ENCODE measurements at places on chromosomes 2 and 18.

DNA sequence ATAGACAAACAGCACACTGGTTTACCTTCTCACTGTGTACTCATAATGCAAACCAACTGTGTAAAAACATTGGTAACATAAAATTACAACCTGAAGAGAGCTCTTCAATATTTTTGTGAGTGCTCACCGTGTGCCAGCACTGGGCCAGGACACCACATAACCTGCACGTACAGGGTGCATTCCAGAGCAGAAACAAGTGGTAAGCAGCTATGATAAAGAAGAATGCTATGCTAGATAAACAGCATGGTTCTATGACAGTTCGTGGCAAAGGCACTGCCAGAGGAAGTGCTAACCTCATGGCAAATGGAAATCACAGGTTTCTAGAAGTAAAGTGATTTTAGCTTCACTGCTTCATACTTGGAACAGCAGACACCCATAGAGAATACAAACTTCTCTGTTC lies 343.5 kb downstream of the MTX2 start:
- DNase-seq: no peak

DNA sequence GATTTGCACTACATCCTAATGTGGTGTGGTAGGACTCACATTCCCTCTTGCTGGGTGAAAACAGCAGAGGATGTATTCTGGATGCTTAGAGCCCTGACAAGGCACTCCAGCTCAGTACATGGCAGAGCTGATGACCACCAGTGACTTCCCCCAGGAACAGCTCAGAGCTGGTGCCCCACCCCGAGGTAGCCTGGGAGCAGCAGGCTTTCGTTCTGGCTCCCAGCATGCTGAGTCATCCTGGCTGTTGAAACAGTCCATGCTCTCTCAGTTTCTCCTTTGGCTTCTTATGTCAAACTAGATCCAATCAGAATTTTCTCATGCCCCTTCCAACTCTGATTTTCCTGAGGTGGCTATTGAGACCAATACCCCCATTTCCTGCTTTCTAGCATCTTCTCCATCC lies 438.2 kb downstream of the NBAS start:
- no peak for DNase-seq

- DNase-seq: no peak
Observed at GRCh38 chr2:8144785-8145184, 537.1 kb upstream of the ID2 start.

DNA sequence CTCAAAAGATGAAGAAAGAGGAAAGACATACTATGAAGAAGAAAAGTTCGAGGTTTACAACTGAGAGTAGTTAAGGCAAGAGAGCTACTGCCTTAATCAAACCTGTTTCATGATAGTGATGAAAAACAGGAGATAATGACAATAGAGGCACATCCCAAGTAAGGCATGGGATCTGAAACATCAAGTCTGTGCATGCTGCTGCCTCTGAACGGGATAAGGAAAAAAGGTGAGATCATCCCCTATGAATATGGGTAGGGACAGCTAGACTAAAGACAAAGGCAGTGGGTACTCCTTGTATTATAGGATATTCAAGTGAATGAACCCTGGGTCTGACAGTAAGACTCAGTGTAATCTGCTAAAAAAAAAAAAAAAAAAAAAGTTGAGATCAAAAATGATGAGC lies 3.0 kb downstream of the EXOC6B start:
- DNase-seq: no peak
